T-helper 2 cell treated with Interferon-gamma antibody and Interleukin-4, amounts not matched to agents 100 ng/mL and 5 ng/mL, for 36 hours (primary cell): ENCODE measurements at places on chromosomes 5 and 9. TPM values are rescaled to one million over a fixed set of nuclear protein-coding genes. Genes with fewer than 3 reads are reported as not detected.

The FAM221B gene
- total RNA-seq = not detected in 2 replicates

The TAF1L gene
- 0.05 and 0.07 TPM in 2 replicates for total RNA-seq

The PCDHA1 gene
- total RNA-seq = not detected in 2 replicates

The CRHBP gene
- total RNA-seq = 0.11 TPM in 1 of 2 replicates, not detected in the other

The MYMK gene
- not detected in 2 replicates for total RNA-seq
